ENCODE measurements at places on chromosomes 3 and 15.

- peak; percentile 7 for DNase-seq
Observed at GRCh38 chr3:32447865-32448400, 54.7 kb downstream of the CMTM6 start.

DNA sequence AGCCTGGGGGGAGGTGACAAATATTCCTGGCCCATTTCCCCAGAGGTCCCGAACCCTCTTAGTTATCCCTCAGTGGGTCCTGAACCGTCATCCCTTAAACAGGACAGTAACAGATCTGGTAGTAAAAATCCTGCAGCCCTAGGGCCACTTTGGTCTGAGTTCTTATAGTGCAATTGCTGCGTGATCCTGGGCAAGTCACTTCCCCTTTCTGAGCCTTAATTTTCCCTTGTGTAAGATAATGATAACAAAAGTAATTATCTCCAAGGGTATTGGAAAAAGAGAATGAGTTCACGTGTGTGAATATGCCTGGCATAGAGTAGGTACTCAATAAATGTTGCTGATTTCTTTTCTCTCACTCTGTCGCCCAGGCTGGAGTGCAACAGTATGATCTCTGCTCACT is 2.9 kb upstream of the JAGN1 start:
- no peak for DNase-seq

- DNase-seq = no peak
Observed at GRCh38 chr15:49737127-49737526, 116.3 kb downstream of the DTWD1 start.

DNA sequence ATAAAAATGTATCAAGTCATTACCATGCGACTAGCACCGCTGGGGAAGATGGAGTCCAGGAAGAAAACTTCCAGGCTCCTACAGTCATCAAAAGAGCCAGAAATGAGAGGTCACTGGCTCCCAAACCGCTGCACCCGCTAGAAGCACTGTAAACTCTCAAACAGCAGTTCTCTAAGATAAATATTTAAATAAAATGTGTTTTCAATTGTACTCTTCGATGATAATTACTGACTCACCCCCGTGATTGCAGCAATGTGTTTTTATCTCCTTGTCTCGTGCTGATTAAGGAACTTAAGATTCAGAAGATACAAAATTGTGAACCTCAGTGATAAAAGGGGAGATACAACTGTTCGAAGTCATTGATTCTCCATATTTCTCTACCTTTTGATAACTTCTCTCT is 45.8 kb upstream of the FOXP1 start:
- DNase-seq = no peak

- no peak for DNase-seq
Observed at GRCh38 chr15:70628549-70628896, 134.8 kb downstream of the UACA start.

- DNase-seq = no peak
Observed at GRCh38 chr3:105731686-105732085, 137.1 kb downstream of the CBLB start.

DNA sequence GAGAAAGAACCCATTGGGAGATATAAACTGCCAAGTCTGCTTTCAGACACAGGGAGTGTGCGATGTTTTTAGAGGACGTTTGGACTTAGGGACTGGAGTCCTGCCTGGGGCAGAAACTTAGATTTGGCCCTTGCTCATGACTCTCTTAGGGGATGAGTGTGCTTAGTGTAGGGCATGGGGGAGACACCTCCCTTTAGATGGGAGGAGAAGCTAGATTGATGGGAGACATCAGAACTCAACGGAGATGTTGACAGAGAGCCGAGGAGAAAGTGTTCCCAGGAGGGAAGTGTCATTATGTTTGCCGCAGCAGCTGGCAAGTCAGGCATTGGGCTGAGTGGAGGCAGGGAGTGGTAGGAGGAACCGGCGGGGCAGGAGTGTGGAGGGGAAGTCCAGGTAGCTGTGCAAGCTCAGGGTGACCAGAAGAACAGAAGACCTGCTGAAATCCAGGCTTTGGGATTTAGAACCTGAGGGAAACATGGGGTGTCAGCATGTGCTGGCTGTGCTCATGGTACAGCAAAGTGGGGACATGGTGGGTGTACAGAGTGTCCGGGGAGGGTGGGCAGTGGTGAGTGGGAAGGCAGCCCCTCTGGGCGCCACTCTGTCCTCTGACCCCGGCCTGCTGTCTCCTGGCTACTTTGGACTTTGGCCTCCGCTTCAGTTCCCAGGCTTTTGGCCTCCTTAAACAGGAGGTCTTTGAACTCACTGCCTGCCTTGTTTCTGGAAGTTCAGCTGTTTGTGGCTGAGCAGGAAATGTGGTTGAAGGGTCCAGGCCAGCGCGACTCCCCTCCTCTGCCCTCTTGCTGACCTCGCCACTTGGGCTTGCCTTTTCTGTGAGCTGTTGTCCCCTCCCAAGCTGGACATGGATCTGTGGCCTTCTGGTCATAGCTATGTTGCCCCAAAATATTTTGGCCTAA is 324.0 kb upstream of the LRRFIP2 start:
- no peak for DNase-seq
